ENCODE measurements at places on chromosomes 2 and 18.

DNA sequence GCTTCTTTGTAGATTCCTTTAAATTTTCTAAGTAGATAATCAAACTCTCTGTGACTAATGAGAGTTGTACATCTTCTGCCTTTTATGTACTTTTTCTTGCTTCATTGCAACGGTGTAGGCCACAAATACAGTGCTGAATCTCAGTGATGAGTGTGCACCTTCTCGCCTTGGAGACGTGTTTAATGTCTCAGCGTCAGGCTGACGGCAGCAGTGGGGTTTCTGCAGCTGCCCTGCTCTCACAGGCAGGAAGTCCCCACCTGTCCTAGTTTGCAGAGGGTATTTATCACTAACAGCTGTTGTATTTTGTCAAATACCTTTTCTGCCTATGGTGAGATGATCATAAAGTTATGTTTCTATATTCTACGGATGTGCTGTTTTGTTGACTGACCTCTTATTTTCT, 13.3 kb downstream of the AGXT start:
- DNase-seq, result no peak

GRCh38 chr2:164569378-164569777, 51.9 kb downstream of the GRB14 start:
- DNase-seq, result no peak

DNA sequence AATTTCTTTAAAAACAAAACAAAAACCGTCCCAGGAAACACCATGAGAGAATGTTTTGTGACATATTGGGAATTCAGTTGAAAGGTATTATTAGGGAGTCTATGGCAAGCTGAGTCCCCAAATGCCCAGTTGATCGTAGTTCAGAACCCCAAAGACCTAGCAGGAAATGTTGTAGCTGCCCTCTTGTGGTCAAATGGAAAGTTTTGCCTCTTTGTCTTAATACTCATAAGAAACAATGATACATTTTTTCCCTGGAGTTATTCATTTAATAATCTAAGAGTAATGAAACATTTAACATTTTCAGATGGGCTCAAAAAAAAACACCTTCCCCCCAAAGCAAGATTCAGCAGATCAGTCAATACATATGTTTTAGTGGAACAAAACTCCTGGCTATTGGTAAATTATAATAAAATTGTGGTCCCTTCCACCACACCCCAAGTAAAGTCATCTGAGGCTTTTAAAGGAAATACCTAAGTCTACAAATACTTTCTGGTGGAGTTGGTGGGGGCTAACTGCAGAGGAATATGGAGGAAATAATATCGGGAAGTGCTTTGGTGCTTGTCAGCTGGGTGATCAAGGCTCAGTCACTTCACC, 37.8 kb upstream of the EFEMP1 start:
- DNase-seq, result peak; percentile 29

DNA sequence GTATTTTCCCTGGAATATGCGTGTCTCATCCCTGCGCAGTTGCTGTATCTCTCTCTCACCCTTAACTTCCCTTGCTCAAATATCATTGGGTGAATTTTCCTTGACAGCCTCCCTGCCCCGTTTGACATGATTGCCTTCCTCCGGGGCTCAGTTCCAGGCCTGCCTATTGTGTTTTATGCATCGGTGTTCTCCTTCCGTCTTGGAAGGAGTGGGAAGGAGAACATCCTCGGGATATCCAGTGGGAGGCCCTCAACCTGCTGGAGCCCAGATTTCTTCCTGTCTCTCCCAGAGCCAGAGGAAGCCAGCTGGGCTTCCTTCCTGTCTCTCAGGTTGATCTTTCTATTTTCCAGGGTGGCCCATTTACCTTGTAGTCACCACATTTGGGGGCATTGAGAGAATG, 434.7 kb upstream of the HS6ST1 start:
- DNase-seq, result no peak

DNA sequence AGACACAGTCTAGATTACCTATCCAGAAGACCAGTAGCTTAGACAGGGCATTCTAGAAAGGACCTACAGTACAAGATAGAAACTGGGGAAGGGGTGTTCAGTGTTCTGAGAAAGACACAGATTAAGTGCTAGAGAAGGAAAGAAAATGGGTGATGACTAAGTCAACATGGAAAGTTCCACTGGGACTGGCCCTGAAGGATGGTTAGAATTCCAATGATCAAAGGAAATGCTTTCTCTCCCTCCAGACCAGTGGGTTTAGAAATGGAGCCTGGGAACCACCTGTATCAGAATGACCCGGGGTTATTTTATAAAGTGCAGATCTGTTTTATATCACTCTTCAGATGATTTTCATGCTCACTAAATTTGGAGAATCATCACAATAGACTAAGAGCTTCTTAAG, 5.8 kb upstream of the COLEC12 start:
- no peak for DNase-seq

DNA sequence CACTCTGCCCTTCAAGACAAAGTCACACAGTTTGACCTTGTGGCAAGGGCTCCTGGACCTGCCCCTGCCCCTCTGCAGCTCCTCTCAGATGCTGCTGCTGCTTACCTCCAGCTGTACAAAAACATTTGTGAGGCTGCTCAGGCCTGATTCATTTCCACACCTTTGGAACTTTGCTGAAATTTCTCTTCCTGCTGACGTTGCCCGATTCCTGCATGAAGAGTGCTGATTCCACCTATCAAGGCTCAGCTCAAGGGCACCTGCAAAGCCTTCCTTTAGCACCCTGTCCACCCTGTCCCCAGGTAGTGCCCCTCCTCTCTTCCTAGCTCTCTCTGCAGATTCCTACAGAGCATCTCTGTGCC, 738.3 kb upstream of the HS6ST1 start:
- no peak for DNase-seq

- no peak for DNase-seq
Observed at GRCh38 chr2:196711625-196712024, 72.1 kb downstream of the CCDC150 start.

DNA sequence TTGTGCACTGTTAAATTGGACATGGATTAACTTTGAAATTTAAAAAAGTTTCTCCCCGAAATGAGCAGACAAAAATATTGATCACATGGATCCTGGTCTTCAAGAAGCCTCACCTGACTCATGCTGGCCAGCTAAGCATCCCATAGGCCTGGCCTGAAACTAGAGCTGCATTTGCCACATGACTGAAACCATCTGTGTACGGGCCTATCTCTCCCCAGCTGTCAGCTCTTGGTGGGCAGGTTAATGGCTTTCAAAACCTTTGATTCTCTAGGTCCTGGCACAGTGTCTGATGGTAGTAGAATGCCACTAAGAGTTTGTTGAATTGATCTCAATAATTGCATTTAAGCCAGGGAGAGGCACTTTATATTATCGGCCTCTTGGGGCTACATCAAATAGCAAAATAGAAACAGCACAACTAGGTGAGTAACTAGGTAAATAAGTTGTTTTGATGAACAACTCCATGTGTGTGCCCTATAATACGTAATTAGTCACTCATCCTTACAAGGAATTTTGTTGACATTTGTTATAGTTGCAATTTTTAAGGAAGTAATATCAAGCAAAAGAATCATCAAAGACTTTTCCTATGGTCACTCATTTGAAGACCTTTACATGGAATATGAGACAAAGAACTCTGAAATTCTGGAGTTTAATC, 251.1 kb downstream of the SP3 start:
- no peak for DNase-seq

DNA sequence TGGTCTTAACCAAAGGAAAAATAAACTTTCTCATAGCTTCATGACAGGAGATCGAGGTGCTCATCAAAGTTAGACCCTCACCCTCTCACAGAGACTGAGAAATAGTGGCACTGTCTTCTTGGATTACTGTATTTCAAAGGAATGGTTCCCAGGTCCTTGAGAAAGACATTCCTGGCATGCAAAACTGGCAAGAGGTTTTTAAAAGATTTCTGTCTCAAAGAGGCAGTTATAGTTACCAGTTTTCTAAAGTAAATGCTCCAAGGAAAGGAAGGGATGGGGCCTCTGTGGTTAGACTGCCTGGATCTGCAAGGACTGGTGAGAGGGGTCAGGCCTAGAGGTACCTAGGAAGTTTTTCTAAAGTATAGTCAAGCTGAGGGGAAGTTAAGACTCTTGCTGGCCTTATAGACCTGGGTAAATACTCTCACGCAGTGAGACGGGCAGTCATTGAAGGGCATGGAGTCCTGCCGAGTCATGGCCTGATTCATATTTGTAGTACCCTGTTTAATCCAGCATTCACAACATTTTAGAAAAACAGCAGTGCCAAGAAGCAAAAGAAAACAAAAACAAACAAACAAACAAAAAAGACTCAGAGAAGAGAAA, 226.1 kb downstream of the DOK6 start:
- DNase-seq, result no peak

DNA sequence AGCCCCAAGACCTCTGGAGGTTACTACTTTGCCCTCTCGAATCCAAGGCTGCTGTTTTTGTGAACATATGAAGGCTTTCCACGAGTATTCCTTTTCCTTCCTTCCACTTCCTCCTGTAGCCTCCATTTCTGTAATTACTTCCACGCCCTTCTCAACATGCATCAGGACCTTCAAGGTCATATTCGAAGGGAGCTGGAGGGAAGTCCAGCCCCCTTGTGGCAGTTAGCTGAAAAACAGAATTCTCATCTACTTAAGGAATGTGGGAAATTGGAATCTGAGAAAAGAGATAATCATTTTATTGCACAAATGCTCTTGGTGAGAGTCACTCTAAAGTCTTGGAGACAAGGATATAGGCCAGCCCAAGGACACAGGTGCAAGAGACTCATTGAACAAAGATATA, 1000.2 kb downstream of the TDRD15 start:
- no peak for DNase-seq

DNA sequence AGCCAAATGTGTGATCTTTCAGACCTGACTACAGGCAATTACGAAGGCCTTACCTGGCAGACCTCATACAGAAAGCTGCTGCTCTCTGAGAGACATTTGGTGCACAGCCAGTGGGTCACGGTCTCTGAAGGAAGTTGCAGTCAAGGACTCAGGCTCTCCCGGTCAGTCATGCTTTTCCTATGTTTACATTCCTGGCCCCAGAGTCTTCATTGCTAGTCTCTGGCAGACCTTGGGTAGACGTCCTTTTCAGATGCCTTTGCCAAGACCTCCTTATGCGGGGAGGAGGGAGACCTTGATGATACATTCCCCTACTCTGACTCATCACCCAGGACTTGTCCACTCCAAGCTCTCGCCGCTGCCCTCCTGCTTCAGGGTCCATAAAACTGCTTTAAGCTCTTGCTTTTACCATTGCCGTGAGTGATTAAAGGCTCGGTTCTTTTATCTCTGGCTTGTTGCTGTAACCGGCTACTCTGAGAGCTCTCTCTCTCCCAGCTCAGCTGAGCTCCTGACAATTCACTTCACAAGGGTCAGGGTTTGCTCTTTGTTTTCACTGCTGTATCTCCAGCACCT, 62.0 kb upstream of the SLC35F5 start:
- peak; percentile 76 for DNase-seq

GRCh38 chr2:227411320-227411989, 23.7 kb upstream of the SCYGR1 start:
- no peak for DNase-seq

- DNase-seq, result no peak
Observed at GRCh38 chr2:202335791-202336467, 40.2 kb upstream of the BMPR2 start.

DNA sequence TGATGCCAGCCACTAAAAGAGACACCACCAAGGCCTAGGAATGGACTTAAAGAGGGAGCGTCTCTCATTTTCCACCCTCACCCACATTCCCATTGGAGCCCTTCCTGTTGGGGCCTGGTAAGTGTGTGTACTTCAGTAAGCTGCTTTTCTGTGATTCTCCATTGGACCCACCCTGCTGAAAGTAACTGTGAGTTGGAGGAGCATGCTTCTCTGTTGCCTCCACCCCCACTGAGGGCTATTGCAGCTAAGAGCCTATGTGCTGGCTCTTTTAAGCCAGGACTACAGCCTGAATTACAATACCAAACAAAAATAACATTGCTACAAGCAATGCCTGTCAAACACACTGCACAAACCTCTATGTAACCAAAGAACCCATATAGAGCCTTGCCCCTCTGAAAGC, 81.1 kb downstream of the TRABD2A start:
- no peak for DNase-seq

- no peak for DNase-seq
Observed at GRCh38 chr2:36356990-36357846, 1.6 kb downstream of the CRIM1 start.

DNA sequence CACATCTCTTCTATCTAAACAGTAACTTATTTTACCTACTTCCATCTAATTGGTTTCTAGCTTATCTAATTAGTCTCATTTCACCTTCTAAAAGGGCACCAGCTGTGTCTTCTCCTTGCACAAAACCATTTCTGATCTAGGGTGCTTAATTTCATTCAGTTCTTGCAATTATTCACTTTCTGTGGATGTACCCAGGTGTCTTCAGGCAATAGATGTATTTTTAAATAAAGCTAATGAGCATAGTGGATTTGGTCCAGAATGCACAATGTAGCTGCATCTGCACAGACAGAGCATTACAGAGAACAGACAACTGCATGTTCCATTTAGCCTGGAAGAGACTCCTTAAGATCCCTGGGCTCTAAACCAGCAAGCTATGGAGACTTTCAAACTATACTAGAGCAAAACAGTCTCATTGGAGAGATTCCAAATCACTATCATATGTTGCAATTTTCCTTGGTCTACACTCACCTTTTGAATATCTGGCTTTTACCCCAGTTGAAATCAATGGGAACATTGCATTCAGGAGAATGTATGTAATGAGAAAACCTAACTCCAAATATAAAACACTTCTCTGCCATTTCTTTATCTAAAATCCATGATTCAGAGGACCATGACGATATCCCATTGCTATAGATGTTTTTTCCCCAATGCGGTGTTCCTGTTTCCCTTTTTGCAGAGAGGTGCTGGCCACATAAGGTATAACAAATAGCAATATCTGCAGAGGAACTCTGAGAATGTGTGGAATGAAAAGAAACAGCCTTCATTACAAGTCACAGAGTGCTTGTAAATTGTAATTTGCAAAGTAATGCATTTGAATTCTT, 3.5 kb upstream of the RFX8 start:
- no peak for DNase-seq

DNA sequence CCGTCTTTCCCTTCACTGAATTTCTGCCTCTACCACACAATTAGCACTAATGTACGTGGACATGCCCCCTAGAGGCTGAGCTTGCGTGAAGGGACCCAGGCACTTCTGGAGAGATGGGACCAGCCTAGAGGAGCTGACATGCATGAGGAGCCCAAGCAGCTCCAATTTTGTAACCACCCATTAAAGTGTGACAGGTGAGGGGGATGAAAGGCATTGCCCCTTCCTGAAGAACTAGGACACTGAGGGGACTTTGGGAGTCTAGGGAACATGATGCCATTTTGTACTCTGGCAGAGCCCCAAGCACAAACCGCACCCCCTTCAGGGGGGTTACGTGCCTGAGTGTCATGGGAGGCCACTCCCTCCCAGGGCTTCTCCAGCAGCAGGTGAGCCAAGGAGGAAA, 63.6 kb downstream of the HNRNPLL start:
- no peak for DNase-seq

DNA sequence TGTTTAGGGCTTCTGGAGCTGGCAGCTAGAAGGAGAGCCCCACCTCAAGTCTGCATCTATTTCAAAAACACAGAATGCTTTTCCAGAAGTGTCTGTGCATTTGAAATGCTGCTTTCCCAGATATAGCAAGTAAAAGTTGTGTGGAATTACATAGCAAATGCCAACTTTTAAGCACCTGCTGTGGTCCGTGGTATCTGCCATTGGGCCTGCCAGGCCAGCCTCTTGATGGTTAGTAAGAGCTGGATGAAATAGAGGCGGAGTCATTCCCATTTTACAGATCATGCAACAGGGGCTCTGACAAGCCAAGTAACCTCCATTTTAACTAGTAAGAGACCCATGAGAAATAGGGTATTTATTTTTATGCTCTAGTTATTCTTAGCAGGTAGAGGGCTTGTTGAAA, 61.6 kb downstream of the MGAT5 start:
- no peak for DNase-seq
